ENCODE measurements at places on chromosomes 2 and 18. TPM values are rescaled to one million over a fixed set of nuclear protein-coding genes. Genes with fewer than 3 reads are reported as not detected.

HOXD12 gene
- not detected for total RNA-seq

CYP27C1 gene
- 4.9 TPM for total RNA-seq

DNA sequence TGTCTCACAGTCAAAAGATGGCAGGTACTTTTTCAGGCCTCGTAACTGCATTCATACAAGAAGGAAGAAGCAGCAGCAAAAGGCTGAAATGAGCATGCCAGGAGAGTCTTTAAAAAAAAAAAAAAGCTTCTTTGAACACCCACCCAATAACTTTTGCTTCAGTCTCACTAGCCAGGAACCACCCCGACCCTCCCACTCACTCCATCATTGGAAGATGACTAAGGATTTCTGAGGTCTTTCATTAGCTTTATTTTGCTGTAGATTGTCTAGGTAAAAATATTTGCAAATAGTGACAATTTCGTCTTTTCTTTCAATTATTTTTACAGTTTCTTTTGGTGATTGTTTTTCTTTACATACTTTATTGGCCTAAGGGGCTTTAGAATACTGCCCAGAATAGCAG, 37.9 kb downstream of the RBBP8 start:
- DNase-seq, result no peak

- DNase-seq, result no peak
Observed at GRCh38 chr18:41077076-41077475, 878.0 kb upstream of the PIK3C3 start.

- DNase-seq, result no peak
Observed at GRCh38 chr2:163723348-163723747, 12.5 kb downstream of the FIGN start.

DNA sequence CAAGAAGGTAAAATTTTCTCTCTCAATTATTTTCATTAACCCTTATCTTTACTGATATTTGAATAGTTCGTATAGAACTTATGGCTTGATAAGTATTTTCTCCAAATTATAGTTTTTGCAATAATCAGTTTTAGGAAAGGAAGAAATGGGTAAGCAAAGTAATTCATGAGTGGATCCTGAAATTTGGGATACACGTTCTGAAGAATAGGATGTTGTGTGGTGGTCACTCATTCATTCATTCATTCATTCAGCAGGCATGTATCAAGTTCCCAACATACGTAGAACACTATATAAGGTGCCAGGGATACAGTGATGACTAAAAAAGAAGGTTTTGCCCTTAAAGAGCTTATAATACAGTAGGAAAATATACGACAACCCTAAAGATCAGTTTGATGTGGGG, 95.4 kb downstream of the PTRHD1 start:
- DNase-seq, result no peak

DNA sequence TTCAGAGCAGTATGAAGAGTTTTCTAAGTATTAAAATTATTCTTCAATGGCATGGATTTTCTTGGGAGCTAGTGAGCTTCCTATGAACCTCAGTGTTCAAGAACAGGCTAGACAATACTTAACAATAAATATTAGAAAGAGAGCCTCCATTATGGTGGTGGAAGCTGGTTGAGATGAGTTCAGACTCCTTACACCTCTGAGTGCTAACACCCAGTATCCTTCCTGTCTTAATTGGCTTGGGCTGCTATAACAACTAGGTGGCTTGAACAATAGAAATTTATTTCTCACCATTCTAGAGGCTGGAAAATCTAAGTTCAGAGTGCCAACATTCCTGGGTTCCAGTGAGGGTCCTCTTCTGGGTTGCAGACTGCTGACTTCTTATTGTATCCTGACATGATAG, 369.4 kb upstream of the HNRNPA3 start:
- no peak for DNase-seq
